CD4-positive, alpha-beta memory T cell (primary cell): ENCODE measurements at places on chromosomes 11 and 22.

GRCh38 chr22:30266445-30267381 is at the start of gene OSM:
Gene OSM (minus strand): TSS chr22:30266851. CDS start chr22:30266799, 52 bp downstream.
- peak within 1 kb of the TSS; percentile 96 for H3K4me3 ChIP-seq
- H3K36me3 ChIP-seq = peaks cover 4% of the 10 kb centered on the region
- DNase-seq = peak; percentile 79

DNA sequence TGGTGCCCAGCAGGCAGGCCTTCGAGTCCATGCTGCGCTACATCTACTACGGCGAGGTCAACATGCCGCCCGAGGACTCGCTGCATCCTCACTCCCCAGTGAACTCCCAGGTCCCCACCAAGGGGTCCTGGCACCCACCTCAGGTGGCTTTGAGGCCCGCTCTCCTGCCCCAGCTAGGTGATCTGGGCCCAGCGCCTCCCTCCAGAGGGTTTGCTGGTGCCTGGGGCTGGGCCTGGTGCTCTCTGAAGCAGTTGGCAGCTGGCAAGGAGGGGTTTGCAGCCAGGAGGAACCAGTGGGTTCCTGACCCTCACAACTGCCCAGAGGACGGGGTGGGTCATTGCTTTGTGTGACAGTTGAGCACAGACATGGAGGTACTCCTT is 5.9 kb downstream of the THAP7 start:
- H3K4me3 ChIP-seq = no peak overlapping the region
- no peaks in the 10 kb centered on the region for H3K27me3 ChIP-seq
- no peak for DNase-seq
- H3K4me1 ChIP-seq = peaks cover 15% of the 10 kb centered on the region

- H3K4me1 ChIP-seq = peaks cover 10% of the 10 kb centered on the region
- no peak overlapping the region for H3K4me3 ChIP-seq
- H3K27ac ChIP-seq = no peak overlapping the region
- DNase-seq = no peak
- no peaks in the 10 kb centered on the region for H3K27me3 ChIP-seq
- H3K36me3 ChIP-seq = no peaks in the 10 kb centered on the region
These were observed 8.0 kb upstream of the DSCAML1 start for GRCh38 chr11:117805045-117805444.

DNA sequence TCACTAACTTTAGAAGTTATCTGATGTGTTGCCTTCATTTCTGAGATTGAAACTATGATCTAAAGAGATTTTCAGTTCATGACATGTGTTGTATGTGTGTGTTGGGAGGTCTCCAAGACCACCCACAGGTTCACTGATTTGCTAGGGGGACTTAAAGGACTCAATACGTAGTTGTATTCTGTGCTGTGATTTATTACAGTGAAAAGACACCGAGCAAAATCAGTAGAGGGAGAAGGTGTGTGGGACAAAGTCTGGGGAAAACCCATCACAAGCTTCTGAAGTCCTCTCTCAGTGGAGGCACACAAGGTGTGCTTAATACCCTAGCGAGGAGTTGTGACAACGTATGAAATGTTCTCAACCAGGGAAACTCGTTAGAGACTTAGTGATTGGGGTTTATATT is 35.6 kb downstream of the RNF169 start:
- H3K27ac ChIP-seq = no peak overlapping the region
- no peaks in the 10 kb centered on the region for H3K27me3 ChIP-seq
- DNase-seq = no peak

GRCh38 chr11:103940551-103940950 is 95.9 kb upstream of the DDI1 start:
- H3K4me3 ChIP-seq = no peak overlapping the region
- no peaks in the 10 kb centered on the region for H3K4me1 ChIP-seq
- no peak for DNase-seq
- H3K36me3 ChIP-seq = no peaks in the 10 kb centered on the region
- H3K27me3 ChIP-seq = no peaks in the 10 kb centered on the region

- no peak overlapping the region for H3K4me3 ChIP-seq
- no peak for DNase-seq
- peaks cover 4% of the 10 kb centered on the region for H3K27me3 ChIP-seq
These were observed 45.8 kb upstream of the TH start for GRCh38 chr11:2217211-2218030.
